ENCODE measurements at places on chromosomes 1 and 21. TPM values are rescaled to one million over a fixed set of nuclear protein-coding genes. Genes with fewer than 3 reads are reported as not detected.

KRTAP11-1 gene
- not detected for total RNA-seq

RAB42 gene
- 10.6 TPM for total RNA-seq

OR2L8 gene
- not detected for total RNA-seq

MAEL gene
- total RNA-seq, result not detected

RPS8 gene
- 1,101 TPM for total RNA-seq

PKLR gene
- total RNA-seq, result not detected

RNU1-4 gene
- total RNA-seq, result under 0.01 TPM

ESRRG gene
- 0.29 TPM for total RNA-seq

S100A14 gene
- 0.33 TPM for total RNA-seq

CCDC27 gene
- not detected for total RNA-seq

EVI5 gene
- total RNA-seq, result 30.3 TPM

FMO2 gene
- 4.5 TPM for total RNA-seq

LCE1E gene
- total RNA-seq, result not detected

AMY1C gene
- total RNA-seq, result not detected

HRNR gene
- not detected for total RNA-seq

CACNA1E gene
- not detected for total RNA-seq

DMBX1 gene
- total RNA-seq, result not detected

GNG4 gene
- not detected for total RNA-seq

OR2L5 gene
- total RNA-seq, result not detected

AMY2B gene
- 5.8 TPM for total RNA-seq

MSH4 gene
- 0.33 TPM for total RNA-seq

ZSCAN20 gene
- total RNA-seq, result 19.8 TPM

MCOLN2 gene
- 3.5 TPM for total RNA-seq

PDZK1IP1 gene
- not detected for total RNA-seq

ARHGAP30 gene
- not detected for total RNA-seq

TNNT2 gene
- total RNA-seq, result not detected

CRP gene
- total RNA-seq, result not detected

OR2L3 gene
- not detected for total RNA-seq

LCE1D gene
- not detected for total RNA-seq

DIO1 gene
- under 0.01 TPM for total RNA-seq

SPRR5 gene
- not detected for total RNA-seq

BTF3L4 gene
- total RNA-seq, result 53.2 TPM

NTNG1 gene
- total RNA-seq, result 11.6 TPM

SYT6 gene
- not detected for total RNA-seq

TNFRSF4 gene
- total RNA-seq, result under 0.01 TPM

LIN9 gene
- total RNA-seq, result 7.3 TPM

PCSK9 gene
- total RNA-seq, result 0.50 TPM

TMIGD3 gene
- total RNA-seq, result not detected

NEGR1 gene
- 3.6 TPM for total RNA-seq

CR1L gene
- total RNA-seq, result not detected

KIF14 gene
- 16.0 TPM for total RNA-seq

NPHS2 gene
- not detected for total RNA-seq

EFNA1 gene
- 0.17 TPM for total RNA-seq

LCE2C gene
- total RNA-seq, result not detected

A3GALT2 gene
- not detected for total RNA-seq

RNU5D-1 gene
- total RNA-seq, result not detected

CELA2A gene
- not detected for total RNA-seq

SPATA21 gene
- not detected for total RNA-seq

NCSTN gene
- 187 TPM for total RNA-seq

TP73 gene
- total RNA-seq, result not detected

SYT11 gene
- total RNA-seq, result 50.8 TPM

C1orf141 gene
- not detected for total RNA-seq

RAP1GAP gene
- 0.15 TPM for total RNA-seq
